Cardiac muscle cell (in vitro differentiated cells and primary cell): ENCODE measurements at places on chromosomes 12 and 14. TPM values are rescaled to one million over a fixed set of nuclear protein-coding genes. Genes with fewer than 3 reads are reported as not detected.

Gene ARHGAP9
- 0.07 and 2.3 TPM in 2 replicates for total RNA-seq

Gene MYRFL
- 2.2 and 2.3 TPM in 2 replicates for total RNA-seq

Gene KRT82
- not detected in 2 replicates for total RNA-seq

Gene C12orf42
- total RNA-seq = not detected in 2 replicates

Gene TAS2R9
- total RNA-seq = 0.21 and 1.8 TPM in 2 replicates

Gene MYF6
- total RNA-seq = not detected in 2 replicates

Gene FLVCR2
- 1.8 and 3.6 TPM in 2 replicates for total RNA-seq

Gene CLEC6A
- 0.21 TPM in 1 of 2 replicates, not detected in the other for total RNA-seq
